Aorta (tissue), 5 donors: ENCODE measurements at places on chromosomes 1 and 21. TPM values are rescaled to one million over a fixed set of nuclear protein-coding genes. Genes with fewer than 3 reads are reported as not detected.
A peak's percentile ranks its signal among the peaks of the same experiment; 100 is the strongest.

C1orf141 gene
- not detected for total RNA-seq

CLIC4 gene
- total RNA-seq, result 477 TPM

ASCL5 gene
- total RNA-seq, result not detected

RNF186 gene
- total RNA-seq, result not detected

DNA sequence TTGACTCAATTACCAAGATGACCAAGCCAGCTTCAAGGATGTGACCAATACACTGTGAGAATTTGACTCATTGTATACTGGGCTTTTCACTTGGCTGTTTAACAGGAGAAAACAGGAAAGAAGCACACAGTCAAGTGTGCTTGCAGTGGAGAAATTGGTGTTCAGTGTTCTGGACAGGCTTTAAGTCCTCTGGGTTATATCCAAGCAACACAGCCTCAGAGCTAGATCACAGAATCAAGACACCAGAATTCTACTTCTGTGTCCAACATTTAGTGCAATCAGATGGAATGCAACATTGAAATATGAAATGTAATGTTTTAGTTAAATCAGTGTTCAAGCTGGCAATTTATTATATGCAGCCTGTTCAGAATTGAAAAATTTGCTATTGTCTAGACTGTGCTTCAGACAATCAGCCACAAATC is 694.4 kb downstream of the LTN1 start:
- no peak for DNase-seq

DNA sequence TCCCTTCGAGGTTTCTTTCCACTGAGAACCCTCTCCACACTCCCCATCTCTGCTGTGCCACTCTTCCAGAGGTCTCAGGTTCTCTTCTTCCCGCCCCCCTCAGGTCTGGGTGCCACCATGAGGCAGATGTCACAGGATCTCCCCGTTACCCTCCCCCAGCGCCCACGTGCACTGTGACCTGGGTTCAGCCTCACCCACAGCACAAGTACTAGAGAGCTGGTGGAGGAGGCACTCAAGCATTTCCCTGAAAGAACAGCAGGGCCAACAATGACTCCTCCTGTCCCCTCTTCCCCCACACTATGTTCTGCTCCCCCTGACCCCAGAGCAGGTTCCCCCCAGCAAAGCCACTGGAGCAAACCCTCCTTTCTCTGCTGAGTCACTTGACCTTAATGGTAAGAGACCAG is 14.3 kb downstream of the PLEKHA6 start:
- DNase-seq, result no peak

DNA sequence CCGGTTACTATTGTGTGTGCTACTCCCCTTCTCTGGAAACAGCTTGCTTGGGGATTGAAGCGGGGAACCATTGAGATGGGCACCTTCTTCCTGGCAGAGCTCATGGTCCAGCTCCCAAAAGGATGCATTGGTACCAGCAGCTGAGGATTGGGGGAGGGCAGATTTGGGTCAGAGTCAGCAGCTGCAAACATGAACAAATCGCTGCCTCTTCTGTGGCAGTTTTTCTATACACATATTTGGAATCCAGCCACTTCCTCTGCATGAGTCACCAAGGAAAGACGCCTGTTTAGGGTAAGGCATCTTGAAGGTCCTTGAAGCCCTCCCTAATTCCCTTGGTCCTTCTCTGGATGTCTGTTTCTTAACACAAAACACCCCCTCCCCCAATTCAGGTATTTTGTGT is 104.7 kb downstream of the DAB1 start:
- DNase-seq, result no peak

DNA sequence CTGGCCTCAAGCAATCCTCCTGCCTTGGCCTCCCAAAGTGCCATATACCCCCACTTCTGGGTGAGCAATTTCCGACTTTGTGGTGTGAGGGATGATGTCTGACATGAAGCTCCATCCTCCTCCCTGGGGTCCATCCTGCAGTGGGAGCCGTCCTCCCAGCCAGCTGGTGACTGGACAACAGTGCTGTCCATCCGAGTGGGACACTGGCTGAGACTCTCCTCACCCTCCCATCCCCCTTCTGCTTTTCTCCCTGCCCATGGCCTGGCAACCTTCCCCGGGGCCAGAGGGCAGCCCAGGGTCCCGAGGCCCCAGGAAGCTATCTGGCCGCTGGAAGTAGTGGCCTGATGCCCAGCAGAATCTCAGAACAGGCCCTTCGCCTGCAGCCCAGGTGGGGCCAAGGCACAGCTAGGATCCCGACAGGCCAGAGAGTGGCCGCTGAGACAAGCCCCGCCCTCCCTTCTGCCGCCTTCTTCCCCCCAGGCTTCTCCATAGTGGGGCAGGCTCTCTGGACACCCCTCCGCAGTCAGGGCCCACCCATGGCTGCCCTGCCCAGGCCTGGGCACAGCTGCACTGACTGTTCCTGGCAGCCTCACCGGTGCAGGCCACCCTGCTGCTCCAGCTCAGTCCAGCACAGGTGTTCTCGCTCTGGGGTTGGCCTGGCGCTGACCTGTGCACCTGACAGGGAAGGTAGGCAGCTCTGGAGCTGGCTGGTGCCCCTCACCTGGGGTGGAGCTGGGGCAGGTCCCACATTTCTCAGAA is 8.4 kb upstream of the FAAP20 start:
- DNase-seq, result no peak

- no peak for DNase-seq
Measured at GRCh38 chr21:37799211-37800056, 116.8 kb downstream of the KCNJ6 start.

GRCh38 chr1:163580926-163581325 is 259.2 kb downstream of the NUF2 start:
- DNase-seq, result no peak

DNA sequence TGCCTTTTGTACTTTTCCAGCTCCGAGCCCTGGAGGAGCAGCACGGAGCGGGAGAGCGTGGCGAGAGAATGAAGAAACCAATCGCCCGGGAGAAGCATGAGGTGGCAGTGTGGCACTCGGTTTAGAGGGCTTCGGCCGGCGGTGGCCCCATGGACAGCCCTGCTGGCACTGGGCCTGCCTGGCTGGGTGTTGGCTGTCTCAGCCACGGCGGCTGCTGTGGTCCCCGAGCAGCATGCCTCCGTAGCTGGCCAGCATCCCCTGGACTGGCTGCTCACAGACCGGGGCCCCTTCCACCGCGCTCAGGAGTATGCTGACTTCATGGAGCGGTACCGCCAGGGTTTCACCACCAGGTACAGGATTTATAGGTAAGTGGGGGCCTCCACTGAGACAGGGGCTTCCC is 59.0 kb downstream of the BRINP2 start:
- DNase-seq, result no peak

DNA sequence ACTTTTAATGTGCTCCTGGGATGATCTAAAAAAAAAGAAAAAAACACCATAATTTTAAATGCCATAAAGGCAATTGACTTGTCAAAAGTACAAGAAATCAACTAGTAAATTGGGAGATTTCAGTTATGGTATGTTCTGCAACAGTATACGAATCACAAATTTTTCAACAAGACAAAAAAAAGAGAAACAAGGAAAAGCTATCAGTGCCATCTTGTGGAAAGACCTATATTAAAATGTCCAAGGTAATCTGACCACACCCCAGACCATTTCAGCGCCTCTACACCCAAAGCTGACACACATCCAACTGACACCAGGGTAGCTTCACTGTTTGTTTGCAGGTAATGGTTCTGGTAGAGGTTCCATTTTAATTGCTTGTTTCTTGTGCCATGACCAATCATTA is 5.0 kb upstream of the DUSP23 start:
- DNase-seq, result no peak

DNA sequence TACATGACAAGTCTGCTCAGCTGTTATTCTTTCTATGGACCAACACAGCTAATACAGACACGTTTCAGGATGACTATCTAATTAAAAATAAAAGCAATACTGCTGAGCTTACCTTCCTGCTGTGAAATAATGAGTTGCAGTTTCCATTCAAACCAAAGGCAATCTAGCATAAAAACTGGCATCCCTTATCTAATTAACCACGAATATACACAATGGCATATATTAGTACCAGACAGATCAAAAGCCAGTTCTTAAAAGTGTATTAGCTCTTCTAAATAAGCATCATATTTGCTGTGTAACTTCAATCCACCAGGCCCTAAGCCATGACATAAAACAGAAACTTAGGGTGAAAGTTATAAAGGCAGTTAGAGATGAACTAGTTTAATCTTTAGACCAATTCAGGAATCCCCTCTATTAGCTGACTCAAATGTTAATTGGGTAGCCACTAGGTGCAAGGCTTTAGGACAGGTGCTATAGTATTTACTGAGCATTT is 20.6 kb downstream of the TESK2 start:
- DNase-seq, result no peak

DNA sequence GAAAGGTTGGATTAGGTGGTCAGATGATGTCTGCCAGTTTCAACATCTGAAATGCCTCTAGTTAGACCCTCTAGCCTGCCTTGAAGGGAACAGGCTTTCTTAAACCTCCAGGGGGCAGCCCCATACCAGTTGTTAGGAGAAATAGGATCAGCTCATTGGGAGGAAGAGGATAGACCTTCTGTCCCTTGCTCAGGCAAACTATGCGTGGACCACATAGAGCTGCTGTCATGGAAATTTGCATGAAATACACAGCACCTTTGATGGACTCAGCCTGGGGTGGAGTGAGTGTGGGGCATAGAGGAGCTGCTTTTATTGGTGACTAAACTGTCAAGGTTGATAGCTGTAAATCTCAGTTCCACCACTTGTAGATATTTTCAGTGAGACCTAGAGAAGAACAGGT is 38.4 kb upstream of the SPAG17 start:
- DNase-seq, result no peak

DNA sequence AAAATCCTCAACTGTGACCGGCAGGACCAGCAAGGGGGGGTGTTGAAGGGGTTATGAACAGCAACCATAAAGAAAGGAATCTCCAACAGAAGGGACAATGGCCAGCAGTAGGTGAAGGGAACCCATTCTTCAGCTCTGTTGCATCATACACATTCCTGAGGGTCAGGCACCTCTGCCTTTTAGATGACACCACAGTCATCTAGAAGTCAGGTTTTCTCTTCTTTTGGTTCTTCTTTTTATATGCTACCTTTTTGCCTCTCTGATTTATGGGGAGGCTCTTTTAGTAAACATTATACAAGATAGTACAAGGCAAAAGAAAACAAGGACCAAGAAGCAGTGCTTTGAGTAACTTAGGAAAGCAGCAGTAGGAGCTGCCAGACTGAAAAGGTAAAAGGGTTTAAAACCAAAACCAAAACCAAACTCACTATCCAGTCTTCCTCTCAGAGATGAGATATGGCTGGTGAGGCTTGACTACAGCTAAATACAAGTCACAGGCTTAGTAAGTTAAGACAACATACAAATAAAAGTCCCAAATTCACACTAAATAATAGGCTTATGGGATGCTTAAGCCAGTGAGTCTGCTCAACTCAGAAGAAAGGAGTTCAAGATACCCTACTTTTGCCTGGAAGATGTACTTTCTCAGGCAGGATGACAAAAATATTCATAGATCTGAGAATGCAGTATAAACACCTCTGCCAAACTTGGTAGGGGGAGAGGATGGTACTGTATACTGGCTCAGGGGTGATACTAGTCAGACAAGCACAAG is 4.1 kb downstream of the TEX38 start:
- DNase-seq, result no peak

DNA sequence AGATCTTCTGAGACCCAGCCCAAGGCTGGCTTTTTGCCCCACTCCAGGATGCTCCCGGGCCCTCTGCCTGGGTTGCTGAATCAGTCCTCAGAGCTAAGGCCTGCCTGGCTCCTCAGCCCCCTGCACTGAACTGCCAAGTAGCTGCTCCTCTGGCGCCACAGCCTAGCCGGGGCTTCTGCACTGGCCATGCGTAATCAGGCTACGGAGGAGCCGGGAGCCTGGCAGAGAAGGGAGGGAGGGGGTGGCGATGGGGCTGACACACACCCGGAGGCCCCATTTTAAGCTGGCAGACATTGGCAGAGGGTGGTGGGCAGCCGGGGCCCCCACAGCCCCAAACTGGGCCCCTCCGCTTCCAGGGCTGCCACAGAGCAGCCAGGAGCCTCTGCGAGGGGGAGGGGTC is 38.7 kb downstream of the ALPL start:
- DNase-seq, result no peak

DNA sequence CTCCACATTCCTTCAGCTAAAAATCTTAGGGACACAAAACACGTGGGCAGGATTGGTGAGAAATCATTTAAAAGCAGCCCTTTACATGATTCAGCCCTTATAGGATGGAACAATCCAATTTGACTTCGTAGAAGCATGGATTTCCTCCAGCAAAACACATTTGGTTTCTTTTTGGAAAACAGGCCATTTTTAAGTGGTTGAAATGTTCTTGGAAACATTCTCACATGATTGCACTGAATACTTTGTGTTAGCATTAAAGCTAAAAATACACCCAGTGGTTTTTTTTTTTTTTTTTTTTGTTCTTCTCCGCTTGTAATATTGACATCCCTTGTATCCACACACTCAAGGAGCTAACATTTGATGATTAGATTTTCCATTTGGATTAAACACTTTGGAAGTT is 42.1 kb upstream of the ABCG1 start:
- no peak for DNase-seq

- DNase-seq, result no peak
Measured at GRCh38 chr1:230424391-230425251, 1.5 kb downstream of the PGBD5 start.

- DNase-seq, result no peak
Measured at GRCh38 chr1:157085421-157085820, 14.2 kb downstream of the ETV3L start.

- DNase-seq, result no peak
Measured at GRCh38 chr1:79364896-79365295, 358.4 kb upstream of the ADGRL4 start.

GRCh38 chr1:110136911-110137310 is 13.4 kb upstream of the SLC6A17 start:
- no peak for DNase-seq

GRCh38 chr1:238658763-238659162 is 727.6 kb upstream of the CHRM3 start:
- no peak for DNase-seq

DNA sequence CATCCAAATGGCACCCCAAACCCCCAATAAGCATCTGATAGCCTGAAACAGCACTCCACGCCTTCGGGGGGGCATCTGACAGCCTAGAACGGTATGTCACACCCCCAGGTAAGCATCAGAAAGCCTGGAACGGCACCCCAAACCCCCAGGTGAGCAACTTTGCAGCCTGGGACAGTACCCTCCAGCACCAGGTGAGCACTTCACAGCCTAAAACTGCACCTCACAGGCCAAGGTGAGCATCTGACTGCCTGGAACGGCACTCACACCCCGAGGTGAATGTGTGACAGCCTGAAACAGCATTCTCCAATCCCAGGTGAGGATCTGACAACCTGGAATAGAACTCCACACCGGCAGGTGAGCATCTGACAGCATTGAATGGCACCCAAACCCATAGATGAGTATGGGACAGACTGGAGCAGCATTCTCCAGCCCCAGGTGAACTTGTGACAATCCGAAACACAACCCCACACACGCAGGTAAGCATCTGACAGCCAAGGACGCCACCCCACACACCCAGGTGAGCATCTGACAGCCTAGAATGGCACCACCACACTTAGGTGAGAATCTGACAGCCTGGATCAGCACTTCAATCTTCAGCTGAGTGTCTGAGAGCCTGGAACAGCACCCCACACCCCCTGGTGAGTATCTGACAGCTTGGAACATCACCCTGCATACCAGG is 18.3 kb upstream of the MMEL1 start:
- peak; percentile 6 for DNase-seq

GRCh38 chr21:32726839-32727686 is 750 bp downstream of the SYNJ1 start:
- DNase-seq, result peak; percentile 83
